Activated CD4-positive, alpha-beta memory T cell treated with anti-CD3 and anti-CD28 coated beads, Interleukin-2, amount 10 ng/mL, durations not matched to agents 7 days and 5 days (primary cell): ENCODE measurements at places on chromosomes 7 and 10. TPM values are rescaled to one million over a fixed set of nuclear protein-coding genes. Genes with fewer than 3 reads are reported as not detected.

DNA sequence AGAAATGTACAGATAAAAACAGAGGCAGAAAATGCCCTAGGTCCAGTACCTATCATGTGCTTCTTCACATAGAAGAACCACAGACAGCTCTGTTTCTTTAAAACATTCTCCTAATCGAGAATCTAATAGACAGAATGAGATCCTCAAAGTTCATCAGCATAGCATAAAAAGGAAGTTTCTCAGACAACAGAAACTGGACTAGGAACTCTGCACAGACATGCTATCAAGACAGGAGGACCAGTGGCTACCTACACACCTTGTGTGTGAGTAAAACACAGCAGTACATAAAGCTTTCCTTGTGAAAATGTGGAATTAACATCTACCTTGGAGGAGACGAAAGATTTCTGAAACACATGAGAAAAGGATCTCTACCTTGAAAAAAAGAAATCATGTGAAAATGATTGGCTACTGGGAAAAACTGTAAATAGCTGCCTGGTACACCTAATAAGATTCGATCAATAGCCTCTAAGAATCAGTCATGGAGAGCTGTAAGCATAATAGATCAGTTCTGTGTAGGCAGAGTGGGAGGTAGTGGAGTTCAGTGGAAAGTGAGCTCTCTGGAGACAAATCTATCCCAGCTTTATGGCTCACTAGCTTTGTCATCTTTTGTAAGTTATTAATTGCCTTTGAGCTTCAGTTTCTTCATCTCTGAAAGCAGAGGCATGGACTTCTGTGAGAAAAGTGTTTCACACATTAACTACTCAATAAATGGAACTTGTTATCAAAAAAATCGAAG is 26.7 kb downstream of the ELAPOR2 start:
- H3K27ac ChIP-seq: no peak overlapping the region
- H3K4me3 ChIP-seq: no peak overlapping the region
- H3K4me1 ChIP-seq: no peaks in the 10 kb centered on the region
- H3K36me3 ChIP-seq: no peaks in the 10 kb centered on the region

GRCh38 chr10:88101666-88102065 is 238.2 kb downstream of the PTEN start:
- H3K36me3 ChIP-seq: no peaks in the 10 kb centered on the region
- H3K27me3 ChIP-seq: peaks cover 9% of the 10 kb centered on the region
- H3K4me3 ChIP-seq: no peak overlapping the region
- no peaks in the 10 kb centered on the region for H3K4me1 ChIP-seq
- DNase-seq: no peak

DNA sequence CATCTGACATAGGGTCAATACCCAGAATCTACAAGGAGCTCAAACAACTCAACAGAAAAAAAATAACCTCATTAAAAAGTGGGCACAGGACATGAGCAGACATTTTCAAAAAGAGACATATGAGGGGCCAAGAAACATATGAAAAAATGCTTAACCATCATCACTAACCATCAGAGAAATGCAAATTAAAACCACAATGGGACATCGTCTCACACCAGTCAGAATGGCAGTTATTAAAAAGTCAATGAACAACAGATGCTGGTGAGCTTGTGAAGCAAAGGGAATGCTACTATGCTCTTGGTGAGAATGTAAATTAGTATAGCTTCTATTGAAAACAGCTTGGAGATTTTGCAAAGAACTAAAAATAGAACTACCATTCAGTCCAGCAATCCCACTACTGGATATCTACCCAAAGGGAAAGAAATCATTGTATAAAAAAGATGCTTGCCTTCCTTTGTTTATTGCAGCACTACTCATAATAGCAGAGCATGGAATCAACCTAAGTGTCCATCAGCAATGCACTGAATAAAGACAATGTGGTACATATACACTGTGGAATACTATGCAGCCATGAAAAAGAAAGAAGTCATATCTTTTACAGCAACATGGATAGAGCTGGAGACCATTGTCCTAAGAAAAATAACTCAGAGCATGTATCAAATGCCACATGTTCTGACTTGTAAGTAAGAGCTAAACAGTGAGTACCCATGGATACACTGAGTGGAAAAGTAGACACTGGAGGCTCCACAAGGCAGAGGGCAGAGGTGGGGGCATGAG is 139.8 kb downstream of the ADARB2 start:
- no peak overlapping the region for H3K4me3 ChIP-seq
- H3K36me3 ChIP-seq: no peaks in the 10 kb centered on the region
- no peaks in the 10 kb centered on the region for H3K4me1 ChIP-seq
- H3K27me3 ChIP-seq: no peaks in the 10 kb centered on the region

Gene RBP3
- total RNA-seq: not detected
